ENCODE measurements at places on chromosomes 12 and 14.

DNA sequence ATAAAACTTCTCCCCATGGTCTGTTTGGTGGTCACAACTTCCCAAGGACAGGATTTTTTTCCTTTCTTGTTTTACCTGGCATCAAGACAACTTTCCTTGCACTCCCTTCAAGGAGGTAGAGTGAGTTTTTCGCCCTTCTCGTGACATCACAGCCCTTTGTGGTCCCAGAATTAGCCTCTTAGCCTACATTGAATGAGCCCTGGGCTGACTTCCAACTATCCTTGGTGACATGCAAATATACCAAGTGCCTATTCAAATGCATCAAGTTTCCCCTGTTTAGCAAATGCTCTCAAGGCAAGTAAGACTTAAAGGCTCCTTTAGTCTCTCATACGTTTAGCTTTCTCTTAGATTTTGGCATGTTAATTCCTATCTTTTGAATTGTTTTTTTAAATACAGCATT, 36.6 kb downstream of the TC2N start:
- no peak for DNase-seq

DNA sequence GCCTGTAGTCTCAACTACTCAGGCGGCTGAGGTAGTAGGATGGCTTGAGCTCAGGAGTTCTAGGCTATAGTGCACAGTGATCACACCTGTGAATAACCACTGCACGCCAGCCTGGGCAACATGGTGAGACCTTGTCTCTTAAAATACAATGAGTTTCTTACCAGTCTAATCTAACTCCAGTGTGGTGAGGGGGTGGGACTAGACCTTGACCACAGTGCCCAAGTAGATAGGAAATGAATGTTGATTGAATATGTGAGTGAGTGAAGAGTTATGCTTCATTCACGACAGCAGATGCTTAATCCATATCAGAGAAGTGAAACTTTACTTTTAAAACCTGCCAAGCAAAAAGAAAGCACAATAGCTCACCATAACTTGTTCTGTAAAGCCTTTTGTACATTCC, 11.2 kb upstream of the AK7 start:
- no peak for DNase-seq

DNA sequence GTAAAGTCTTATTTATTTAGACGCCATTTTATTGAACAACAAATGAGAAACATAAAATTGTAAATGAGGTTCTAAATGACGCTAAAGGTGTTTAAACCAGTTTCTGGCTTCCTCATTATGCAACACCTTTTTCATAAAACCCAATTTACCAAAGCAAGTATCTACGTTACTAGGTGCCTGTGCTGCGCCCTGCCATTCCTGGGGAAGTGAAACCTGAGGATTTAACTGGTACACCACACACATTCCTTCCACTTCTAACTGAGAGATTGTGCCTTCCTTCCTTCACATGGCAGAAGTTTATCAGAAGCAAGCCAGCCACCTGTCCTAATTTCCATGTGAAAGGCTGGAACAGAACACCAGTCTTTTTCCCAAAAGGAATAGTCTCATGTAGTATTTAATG, 40.3 kb upstream of the GCH1 start:
- no peak for DNase-seq

GRCh38 chr12:125461831-125462230, 396.6 kb downstream of the AACS start:
- no peak for DNase-seq

DNA sequence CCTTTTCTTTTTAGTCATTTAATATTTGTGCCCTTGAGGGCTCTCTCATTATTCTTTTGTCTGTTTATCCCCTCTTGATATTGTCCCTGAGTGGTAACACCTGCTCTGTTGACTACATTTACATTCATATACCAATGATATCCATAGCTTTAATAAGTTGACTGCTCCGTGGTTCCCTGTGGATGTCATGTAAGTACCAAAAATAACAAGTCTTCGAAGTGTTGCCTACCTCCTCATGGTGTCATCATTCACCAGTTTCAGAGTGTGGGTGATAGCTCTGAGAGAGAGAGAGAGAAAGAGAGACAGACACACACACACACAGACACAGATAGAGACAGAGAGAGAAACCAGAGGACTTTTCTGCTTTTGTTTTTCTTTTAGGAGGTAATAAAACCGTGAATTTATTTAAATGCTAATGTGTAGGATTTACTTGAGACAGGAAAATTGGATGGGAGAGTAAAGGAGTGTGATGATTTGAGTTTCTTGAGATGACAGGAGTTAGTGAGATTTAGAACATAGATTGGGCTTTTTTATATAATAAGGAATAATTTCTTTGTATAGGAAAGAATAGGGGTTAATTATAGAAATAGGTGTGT, 52.2 kb downstream of the PAPOLA start:
- no peak for DNase-seq

DNA sequence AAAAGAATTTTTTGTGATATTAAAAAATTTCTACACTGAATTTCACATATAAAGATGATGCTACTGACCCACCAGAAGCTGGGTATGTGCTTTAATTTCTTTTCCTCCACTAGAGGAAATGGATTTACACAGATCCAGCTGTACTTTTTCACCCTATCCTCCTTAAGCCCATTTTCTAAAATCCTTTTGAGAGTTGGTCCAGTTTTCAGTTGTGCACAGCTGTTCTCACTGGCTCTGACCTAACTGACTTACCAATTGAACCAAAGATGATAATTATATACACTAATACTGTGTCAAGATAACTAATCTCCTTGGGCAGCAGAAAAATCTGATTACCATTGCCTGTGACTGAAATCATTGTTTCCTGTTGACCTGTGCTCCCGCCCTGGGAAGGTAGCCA, 108.5 kb downstream of the ZFC3H1 start:
- DNase-seq = no peak

Data from DMS 273 treated with DMSO at 0.1 percent for 48 hours (cell line).